ENCODE measurements at places on chromosomes 1 and 21.

DNA sequence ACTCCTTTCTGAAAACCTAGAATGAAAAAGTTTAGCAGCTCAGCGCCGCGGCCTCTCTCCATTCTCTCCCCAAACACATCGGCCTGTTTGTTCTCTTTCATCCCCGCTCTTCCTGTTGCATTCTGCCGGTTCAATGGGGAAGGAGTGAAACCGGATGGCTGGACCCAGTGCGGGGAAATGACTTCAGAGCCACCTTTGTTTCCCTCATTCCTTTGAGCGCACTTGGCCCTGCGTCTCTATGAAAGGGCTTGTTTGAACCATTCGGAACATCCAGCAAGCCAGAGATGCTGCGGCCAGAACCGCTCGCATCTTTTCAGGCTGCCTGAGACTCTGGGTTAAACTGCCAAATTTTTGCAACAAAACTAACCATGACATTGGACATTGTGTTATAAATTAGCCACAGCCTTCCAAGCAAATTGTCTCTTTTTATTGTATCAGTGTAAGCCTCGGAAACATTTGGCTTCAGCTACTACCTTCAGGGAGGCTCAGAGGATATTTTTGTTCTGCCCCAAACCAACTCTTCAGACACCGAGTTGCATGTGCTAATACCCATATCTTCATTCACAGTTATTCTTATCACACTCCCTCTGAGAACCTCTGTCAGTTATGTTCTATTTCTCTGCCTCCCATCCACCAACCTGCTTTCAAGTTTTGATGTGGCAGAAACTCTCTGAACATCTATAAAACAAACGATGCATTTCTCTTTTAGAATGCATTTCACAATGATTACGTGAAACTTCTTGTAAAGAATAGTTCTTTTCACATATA is 5.1 kb upstream of the OLIG1 start:
- no peak for DNase-seq

GRCh38 chr1:33683913-33684312 is 180.0 kb upstream of the HMGB4 start:
- DNase-seq = no peak

DNA sequence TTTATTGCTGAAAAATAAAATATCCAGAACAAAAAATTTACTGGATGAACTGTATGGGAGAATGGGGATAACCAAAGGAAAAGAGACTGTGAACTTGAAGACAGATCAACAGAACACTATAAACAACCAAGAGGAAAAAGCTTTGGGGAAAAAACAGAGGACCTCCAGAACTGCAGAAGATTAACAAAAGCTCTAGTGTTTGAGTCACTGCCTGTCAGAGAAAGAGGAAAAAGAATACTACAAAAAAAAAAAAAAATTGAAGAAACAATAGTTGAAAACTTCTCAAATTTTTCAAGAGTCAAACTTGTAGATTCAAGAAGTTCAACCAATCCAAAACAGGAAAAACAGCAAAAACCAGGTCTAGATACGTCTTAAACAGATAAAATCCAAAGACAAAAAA is 44.3 kb downstream of the ARHGAP29 start:
- no peak for DNase-seq

- no peak for DNase-seq
Measured at GRCh38 chr1:94418664-94419655, 771 bp downstream of the ABCD3 start.

GRCh38 chr1:166036092-166036491 is 130.7 kb downstream of the FAM78B start:
- DNase-seq = no peak

DNA sequence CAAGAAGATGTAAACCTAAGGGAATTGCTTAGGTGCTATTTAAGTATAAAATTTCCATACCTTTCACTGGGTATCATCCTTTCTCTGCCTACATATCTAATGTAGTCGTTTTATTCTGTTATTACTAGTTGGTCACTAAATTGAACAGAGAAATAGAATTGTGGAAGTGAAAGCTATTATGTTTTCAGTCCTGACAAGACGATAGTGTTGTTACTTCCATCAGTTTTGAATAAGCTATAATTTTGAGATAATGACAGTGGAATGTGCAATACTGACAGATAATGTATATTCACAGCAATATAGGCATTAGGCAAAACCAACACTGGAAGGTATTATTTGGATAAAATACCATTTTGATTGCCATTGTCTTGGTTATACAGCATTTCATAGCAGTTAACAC is 181.8 kb downstream of the ADGRL2 start:
- no peak for DNase-seq

DNA sequence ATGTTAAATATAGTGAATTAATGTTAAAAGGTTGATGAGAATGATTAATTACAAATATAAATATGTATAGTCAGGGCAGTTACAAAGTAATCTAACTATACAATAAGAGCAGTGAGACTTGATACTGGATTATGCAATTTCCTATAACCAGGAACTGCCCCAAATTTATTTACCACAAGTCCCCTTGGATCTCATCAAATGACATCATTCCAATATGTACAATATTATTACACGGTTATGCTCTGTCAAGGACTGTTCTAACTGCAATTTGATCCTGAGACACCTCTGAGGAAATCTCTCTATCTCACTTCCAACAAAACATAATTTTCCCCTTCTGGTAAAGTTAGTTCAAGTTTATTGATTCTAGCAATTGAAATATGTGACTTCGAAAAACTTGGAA is 917.6 kb downstream of the NCAM2 start:
- DNase-seq = no peak

DNA sequence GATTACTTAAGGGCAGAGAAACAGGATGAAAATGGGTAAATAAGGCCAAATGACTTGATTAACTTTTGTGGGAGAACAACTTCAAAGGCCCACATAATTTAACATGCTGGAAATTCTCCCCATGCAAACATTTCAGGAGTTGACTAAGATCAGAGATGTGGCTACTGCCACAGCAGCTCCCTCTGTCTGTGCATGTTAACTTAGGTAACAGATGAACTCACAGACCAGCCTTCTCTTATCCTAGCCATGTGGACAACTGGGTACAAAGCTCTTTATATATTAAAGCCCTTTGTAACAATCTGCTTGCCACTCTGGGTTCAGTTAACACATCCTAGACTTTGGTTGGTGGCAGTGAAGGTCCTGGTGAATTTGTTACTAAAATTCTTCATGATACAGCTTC is 33.2 kb downstream of the BEND5 start:
- DNase-seq = no peak

GRCh38 chr1:226274138-226274537 is 34.8 kb downstream of the LIN9 start:
- DNase-seq = no peak

- no peak for DNase-seq
Measured at GRCh38 chr21:25420831-25421230, 186.4 kb downstream of the MRPL39 start.

GRCh38 chr1:196355206-196355786 is 252.9 kb downstream of the KCNT2 start:
- no peak for DNase-seq

DNA sequence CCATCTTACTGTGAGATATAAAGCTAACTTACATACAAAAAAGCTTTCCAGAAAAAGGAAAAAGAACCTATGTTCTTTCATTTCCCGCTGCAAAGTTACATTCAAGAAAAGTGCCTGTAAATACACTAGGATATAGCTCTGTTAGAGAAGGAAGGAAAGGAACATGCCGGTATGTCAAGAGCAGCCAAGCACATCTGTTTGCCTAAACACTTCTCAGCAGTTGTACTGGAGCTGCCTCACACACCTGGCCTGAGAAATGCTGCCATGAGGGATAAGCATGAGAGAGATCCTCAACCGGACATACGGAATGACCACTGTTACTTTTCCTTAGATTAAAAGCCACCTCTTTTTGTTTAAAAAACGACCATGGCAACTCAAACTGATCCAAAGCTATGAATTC is 189.7 kb downstream of the RERE start:
- DNase-seq = no peak

- DNase-seq = peak; percentile 77
Measured at GRCh38 chr1:184002071-184002470, 35.5 kb downstream of the COLGALT2 start.

DNA sequence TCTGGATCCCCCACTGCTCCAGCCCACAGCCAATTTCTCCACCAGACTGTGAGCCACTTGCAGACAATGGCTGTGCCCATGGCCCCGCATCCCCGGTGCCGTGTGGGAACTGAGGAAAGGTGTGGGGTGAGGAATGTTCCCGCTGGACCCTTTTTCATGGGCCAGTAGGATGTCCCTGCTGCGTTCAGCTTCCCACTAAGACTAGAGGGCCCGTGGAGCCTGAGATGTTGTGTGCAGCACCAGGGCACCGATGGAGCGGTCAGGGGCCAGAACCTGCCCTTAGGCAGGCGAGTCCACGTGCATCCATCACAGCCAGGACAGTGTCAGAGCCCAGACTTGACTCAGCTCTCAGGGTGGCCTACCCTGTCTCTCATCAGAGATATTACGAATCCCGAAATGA is 105.7 kb upstream of the COL6A1 start:
- DNase-seq = no peak

Data from HCT116 (cell line).